BJ (cell line): ENCODE measurements at places on chromosomes 7 and 10. TPM values are rescaled to one million over a fixed set of nuclear protein-coding genes. Genes with fewer than 3 reads are reported as not detected.

Gene CHAT
- not detected in 2 replicates for polyA plus RNA-seq

Gene ABCA13
- polyA plus RNA-seq = 0.15 and 0.34 TPM in 2 replicates

Gene SORCS3
- not detected in 2 replicates for polyA plus RNA-seq

Gene ATOH7
- polyA plus RNA-seq = 0.05 TPM in 1 of 2 replicates, not detected in the other

Gene SUMF2
- 136 and 153 TPM in 2 replicates for polyA plus RNA-seq

Gene LEP
- polyA plus RNA-seq = 0.05 TPM in 2 replicates

Gene HERPUD2
- 46.3 and 53.0 TPM in 2 replicates for polyA plus RNA-seq

Gene TBXAS1
- polyA plus RNA-seq = 0.16 and 0.18 TPM in 2 replicates

GRCh38 chr10:33365871-33366411 lies 31.5 kb upstream of the NRP1 start:
- peak; percentile 94 for DNase-seq

DNA sequence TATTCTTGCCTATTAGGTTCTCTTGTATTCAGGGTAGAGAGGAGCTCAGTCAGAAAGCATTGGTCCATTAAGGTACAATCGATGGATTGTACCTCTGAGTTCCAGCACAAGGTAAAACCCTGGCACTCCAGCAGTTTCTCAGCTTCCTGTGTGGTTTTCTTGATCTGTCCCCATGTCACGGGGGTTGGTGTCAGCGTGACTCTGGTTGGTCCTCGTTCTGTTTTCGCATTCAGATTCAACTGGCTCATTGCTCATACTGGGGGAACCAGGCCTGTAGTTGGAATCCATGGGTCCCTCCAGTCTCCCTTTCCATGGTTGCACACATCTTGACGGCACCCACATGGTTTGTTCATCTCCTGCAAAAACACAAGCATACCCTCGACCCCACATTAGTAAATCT lies 32.7 kb upstream of the RASGEF1A start:
- no peak for DNase-seq

- peak; percentile 30 for DNase-seq
These were observed 60.0 kb downstream of the WAC start for GRCh38 chr10:28592953-28593352.

DNA sequence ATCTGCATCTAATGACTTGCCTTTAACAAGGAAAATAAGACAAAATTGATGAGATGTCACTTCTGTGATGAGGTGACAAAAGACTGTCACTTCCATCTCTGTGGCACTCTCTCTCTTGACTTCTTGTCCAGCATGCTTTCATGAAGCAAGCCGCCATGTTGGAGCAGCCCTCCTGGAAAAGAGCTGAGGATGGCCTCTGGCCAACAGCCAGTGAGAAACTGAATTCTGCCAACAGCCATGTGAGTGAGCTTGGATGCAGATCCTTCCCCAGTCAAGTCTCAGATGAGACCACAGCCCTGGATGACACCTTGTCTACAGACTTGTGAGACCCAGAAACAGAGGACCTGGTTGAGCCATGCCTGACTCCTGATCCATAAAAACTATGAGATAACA lies 412.6 kb upstream of the SHH start:
- DNase-seq = no peak

DNA sequence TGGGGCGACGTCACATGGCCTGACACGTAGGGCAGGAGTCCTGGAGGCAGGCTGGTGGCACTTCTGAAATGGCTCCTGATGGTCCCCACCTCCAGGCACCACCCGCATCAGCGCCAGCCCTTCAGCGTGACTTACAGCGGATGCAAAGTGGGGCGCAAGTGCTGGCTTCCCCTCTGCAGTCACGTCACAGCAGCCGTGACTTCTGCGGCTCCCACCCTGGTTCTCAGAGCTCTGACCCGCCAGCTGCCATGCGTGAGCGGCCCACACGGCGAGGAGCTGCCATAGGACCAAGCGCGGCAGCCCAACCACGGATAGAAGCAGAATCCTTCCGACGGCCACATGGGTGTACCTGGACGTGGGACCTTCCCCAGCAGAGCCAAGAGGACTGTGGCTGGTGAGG lies 159.0 kb downstream of the ELFN1 start:
- no peak for DNase-seq

GRCh38 chr7:157774495-157774894 lies 437.7 kb downstream of the DNAJB6 start:
- no peak for DNase-seq

- peak; percentile 98 for DNase-seq
These were observed 10.9 kb upstream of the LGI1 start for GRCh38 chr10:93746844-93747284.

GRCh38 chr10:60139798-60140566 lies 233.6 kb upstream of the CCDC6 start:
- peak; percentile 15 for DNase-seq

DNA sequence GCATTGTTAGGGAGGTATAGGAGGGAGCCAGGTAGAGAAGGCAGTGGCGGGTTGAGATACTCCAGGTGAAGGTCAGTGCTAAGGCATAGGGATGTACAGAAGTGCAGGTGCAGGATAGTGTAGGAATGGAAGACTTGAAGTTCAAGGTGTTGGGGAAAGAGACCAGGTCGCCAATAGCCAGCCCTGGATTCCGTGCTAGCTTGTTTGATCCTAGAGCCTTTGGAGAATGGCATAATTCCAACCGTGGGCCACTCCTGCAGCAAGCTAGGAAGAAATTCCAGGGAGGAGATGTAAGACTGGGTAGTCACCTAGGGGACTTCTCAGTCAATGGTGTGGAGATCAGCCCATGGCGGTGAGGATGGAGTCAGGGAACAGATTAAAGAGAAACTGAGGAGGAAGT lies 272.7 kb downstream of the RPS24 start:
- DNase-seq = no peak

- DNase-seq = no peak
These were observed 362.0 kb upstream of the NFE2L3 start for GRCh38 chr7:25789701-25790640.

DNA sequence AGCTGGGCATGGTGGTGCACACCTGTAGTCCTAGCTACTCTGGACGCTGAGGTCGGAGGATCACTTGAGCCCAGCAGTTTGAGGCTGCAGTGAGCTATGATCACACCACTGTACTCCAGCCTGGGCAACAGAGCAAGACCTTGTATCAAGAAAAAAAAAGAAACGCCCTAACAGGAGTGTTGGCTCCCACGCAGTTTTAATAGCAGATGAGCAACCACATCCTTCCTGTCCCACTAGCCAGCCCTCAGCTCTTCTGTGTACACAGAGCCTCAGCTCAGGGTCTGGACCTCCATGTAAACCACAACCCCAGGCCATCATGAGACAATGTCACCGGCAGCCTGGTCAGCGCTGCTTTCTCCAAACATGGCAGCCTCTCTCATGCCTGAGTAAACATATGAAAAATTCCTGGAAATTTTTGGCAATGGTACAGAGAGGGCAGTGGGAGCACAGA lies 108.2 kb downstream of the PIP4K2A start:
- no peak for DNase-seq

DNA sequence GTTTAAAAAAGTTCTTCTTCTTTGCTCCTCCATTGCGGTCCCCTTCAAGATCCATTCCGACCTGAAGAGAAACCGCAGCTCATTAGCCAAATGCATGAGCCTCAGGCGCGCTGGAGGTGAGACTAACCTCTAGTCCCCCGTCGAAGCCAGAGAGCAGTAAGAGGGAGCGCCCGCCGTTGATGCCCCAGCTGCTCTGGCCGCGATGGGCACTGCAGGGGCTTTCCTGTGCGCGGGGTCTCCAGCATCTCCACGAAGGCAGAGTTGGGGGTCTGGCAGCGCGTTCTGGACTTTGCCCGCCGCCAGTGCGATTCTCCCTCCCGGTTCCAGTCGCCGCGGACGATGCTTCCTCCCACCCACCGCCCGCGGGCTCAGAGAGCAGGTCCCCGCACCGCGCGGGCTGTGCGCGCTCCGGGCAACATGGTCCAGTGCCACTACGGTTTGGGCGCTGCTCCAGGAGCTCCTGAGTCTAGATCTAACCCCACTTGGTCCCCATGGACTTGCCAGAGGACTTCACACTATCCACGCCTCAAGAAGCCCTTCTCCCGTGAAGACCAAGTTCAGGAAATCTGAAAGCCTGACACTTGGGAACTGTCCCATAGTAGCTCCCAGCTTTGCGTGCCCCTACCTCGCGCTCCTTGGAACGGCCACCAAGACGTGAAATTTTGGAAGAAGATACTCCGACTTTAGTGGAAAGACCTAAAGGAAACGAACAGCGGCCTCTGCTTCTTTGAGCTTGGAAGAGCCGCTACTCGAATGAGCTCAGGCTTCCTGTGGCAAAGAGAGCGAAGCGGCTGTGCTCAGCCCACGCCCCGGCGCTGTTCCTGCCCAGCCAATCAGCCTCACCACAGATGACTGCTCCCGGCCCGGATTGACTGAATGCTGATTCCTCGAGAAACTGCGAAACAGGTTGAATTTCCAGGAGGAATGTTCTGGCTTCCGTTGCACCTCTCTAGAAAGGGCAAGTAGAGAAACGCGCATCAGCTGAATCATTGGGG lies at the start of gene ABCB1:
Gene ABCB1 (minus strand): TSS at position 755 of the 995 bp plus-strand sequence. CDS start 700 bp downstream, at position 55.
- no peak for DNase-seq

DNA sequence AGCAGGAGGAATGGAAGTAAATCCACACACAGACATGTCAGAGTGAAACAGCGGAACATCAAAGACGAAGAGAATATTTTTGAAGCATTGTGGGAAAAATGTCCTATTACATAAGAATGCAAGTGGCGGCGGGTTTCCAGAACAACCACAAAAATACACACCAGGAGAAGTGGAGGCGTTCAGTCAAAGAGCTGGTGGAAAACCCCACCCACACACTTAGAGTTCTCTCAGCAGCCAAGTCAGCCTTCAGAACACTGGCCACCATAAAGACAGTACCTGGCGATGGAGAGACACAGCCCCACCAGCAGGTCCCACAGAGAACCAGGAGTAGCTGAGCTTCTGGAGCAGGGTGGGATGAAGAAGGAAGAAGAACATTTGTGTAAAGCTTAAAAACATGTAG lies 23.7 kb downstream of the NKX6-2 start:
- no peak for DNase-seq

- no peak for DNase-seq
These were observed 26.2 kb downstream of the MINDY4 start for GRCh38 chr7:30797176-30798040.

- no peak for DNase-seq
These were observed 69.2 kb downstream of the MINDY4 start for GRCh38 chr7:30840141-30841024.

GRCh38 chr10:48309711-48310226 lies 3.3 kb downstream of the MAPK8 start:
- no peak for DNase-seq

- no peak for DNase-seq
These were observed 85.0 kb upstream of the FGL2 start for GRCh38 chr7:77284616-77285015.

DNA sequence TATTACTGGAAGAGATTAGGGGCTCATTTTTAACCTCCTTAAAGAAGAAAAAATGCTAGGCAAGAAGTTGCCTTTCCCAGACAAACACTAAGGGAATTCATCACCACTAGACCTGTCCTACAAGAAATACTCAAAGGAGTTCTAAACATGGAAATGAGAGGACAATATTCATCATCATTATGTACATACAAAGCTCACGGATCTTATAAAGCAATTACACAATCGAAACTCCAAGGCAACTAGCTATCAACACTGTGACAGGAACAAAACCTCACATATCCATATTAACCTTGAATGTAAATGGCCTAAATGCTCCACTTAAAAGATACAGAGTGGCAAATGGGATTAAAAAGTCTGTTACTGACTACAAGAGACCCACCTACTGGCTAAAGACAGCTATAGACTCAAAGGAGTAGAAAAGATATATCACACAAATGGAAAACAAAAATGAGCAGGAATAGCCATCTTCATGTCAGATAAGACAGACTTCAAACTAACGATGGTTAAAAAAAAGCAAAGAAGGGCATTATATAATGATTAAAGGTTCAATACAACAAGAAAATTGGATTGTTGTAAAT lies 246.6 kb downstream of the ADRA2A start:
- DNase-seq = no peak

GRCh38 chr7:47290867-47291266 lies 291.0 kb downstream of the TNS3 start:
- DNase-seq = no peak

DNA sequence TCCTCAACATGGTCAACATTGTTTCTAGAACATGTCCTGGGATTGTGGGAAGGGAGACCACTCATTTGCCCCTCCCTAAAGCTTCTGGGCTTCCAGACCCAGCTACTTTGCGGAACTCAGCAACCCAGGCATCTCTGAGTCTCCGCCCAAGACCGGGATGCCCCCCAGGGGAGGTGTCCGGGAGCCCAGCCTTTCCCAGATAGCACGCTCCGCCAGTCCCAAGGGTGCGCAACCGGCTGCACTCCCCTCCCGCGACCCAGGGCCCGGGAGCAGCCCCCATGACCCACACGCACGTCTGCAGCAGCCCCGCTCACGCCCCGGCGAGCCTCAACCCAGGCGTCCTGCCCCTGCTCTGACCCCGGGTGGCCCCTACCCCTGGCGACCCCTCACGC lies at the start of gene EPO:
Gene EPO (plus strand): TSS at position 190 of the 392 bp plus-strand sequence. CDS start 513 bp downstream, outside the sequence.
- DNase-seq = no peak

DNA sequence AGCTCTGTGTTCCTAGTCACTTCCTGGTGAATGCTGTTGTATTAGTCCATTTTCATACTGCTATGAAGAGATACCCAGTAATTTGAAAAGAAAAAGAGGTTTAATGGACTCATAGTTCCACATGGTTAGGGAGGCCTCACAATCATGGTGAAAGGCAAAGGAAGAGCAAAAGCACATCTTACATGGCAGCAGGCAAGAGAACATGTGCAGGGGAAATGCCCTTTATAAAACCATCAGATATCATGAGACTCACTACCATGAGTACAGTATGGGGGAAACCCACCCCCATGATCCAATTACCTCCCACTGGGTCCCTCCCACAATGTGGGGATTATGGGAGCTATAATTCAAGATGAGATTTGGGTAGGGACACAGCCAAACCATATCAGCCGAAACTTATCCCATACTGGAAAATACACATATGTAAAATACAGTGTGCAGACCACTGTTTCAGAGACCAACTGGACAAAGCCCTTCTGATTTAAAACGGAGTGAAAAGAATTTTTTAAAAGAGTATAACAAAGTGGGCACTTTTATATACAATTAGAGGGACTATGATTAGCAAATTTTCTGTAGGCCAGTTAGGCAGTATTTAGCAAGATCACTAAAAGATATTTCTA lies 8.0 kb downstream of the CYREN start:
- no peak for DNase-seq

DNA sequence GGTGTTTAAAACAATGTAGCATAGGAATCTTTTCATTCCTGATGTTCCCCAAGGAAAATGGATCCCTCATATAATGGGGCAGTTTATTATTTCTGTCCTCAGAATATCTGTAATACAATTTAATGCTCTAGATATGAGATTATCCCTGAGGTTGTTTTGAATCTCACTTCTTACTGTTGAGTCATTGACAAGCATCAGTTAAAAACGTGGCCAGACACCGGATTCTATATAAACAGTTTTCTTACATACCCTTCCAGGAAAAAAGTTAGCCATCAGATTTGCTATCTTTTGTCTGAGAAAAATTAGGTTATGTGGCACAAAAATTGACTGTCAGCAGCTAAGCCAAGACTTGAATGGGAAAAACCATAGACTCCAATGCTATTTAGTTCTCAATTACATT lies 539.8 kb upstream of the CELF2 start:
- no peak for DNase-seq
